Activated T-cell treated with anti-CD3 and anti-CD28 coated beads, Interleukin-2, amount 50 U/mL, for 1 hour (primary cell): ENCODE measurements at places on chromosomes 6 and 20.

DNA sequence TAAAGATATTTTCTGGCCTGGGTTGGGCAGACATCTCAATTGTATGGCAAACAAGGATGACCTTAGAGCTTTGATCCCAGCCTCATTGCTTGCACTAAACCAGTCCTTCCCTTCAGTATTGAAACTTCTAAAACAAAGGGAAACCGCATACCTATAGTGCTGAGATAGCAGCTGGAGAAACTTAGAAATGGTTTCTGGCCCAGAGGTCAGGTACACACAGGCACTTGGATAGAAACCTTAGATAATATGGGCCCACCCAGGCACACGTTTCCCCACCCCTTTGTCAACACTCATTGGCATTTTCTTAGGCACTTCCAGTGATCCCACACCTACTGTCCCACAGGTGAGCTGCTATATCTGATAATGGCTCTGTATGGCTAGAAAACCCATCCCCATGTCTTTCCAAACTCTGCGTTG lies 22.1 kb downstream of the NRSN1 start:
- no peak for DNase-seq

DNA sequence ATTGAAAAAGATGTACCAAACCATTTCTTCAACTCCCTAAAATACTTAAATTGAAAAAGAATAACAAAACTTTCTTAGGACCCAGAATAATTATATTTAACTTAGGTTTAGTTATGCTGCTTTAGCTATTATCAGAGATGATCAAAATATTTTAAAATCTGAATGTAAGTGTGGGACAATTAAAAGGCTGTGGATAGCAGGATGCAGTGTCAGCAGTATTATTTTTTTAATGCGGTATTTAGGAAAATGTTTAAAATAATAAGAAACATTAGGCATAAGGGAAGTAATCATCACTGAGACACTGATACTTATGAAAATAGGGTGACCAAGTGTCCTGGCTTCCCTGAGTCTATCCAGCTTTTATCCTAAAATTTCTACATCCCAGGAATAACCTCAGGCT lies 161.5 kb upstream of the PTCHD4 start:
- no peak for DNase-seq

GRCh38 chr6:170435766-170436165 lies 117.3 kb downstream of the PSMB1 start:
- DNase-seq, result no peak

GRCh38 chr6:25107218-25107617 lies 171.5 kb upstream of the RIPOR2 start:
- no peak for DNase-seq

- no peak for DNase-seq
These were observed 409.9 kb upstream of the MARCKS start for GRCh38 chr6:113447088-113447831.

- DNase-seq, result no peak
These were observed 64.0 kb downstream of the ARHGAP18 start for GRCh38 chr6:129645830-129646579.

- no peak for DNase-seq
These were observed 229.8 kb upstream of the CEP162 start for GRCh38 chr6:84457276-84457675.
